ENCODE measurements at places on chromosomes 11 and 22. TPM values are rescaled to one million over a fixed set of nuclear protein-coding genes. Genes with fewer than 3 reads are reported as not detected.

Gene CNGA4
- total RNA-seq = 0.03 TPM

Gene OR52I2
- not detected for total RNA-seq

Gene SLC22A12
- total RNA-seq = not detected

Gene NTM
- not detected for total RNA-seq

All from A549 treated with AZD2906 at 1 μM for 4 hours (cell line).